ENCODE measurements at places on chromosomes 13 and 19.

GRCh38 chr19:46431824-46432223 is 3.1 kb upstream of the PNMA8C start:
- no peak for DNase-seq

- no peak for DNase-seq
Observed at GRCh38 chr19:57800696-57801095, 14.0 kb downstream of the ZNF552 start.

DNA sequence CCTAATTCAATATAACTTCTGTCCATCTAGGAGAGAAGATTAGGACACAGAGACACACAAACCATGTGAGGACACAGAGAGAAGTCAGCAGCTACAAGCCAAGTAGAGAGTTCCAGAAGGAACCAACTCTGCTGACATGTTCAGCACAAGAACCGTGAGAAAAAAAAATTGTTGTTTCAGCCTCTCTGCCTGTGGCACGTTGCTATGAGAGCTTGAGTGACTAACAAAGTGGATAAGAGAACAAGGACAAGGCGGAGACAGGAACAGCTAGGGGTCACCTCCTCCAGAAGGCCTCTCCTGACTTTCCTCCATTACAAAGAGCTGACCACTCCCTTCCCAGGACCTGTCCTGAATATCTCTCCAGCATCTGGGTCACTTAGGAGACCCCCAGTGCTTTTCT is 5.6 kb upstream of the SIGLEC12 start:
- DNase-seq = no peak

GRCh38 chr13:82062772-82063171 is 1721.8 kb upstream of the SPRY2 start:
- no peak for DNase-seq

GRCh38 chr13:87925006-87925405 is 253.8 kb downstream of the SLITRK5 start:
- no peak for DNase-seq

- no peak for DNase-seq
Observed at GRCh38 chr19:52689843-52690368, 44.9 kb downstream of the ZNF611 start.

- no peak for DNase-seq
Observed at GRCh38 chr19:38904581-38905539, 5.1 kb downstream of the NFKBIB start.

- DNase-seq = no peak
Observed at GRCh38 chr13:79682164-79682563, 201.2 kb downstream of the NDFIP2 start.

DNA sequence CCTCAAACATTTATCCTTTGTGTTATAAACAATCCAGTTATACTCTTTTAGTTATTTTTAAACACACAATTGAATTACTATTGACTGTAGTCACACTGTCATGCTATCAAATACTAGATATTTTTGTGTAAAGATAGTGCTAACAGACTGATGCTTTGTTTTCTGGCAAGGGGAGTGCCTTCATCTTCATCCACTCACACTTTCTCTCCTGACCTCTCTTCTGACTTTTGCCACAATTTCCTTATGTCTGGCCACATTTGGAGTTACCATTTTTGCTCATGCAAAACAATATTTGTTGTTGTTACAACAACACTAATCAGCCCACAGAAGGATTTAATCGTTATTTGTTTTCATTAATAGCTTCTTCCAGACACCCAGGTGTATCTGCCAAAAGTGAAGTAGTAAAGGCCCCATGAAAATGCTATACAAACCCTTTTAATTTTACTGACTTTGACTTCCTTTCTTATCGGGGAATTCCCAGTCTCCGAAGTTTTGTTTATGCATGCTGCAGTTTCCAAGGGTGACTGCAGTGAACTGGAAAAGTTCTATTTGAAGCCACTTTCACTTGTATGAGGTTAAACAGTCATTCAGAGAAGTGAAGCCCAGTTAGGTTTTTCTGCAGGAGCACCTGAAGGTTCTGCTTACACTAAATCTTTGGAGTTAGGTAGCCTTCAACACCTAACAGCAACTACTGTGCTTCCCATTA is 66.1 kb upstream of the FRY start:
- DNase-seq = no peak

- no peak for DNase-seq
Observed at GRCh38 chr19:47713046-47714021, at the start of gene EHD2. Gene EHD2 (plus strand): TSS chr19:47713422. CDS start chr19:47716613, 3,191 bp downstream.

DNA sequence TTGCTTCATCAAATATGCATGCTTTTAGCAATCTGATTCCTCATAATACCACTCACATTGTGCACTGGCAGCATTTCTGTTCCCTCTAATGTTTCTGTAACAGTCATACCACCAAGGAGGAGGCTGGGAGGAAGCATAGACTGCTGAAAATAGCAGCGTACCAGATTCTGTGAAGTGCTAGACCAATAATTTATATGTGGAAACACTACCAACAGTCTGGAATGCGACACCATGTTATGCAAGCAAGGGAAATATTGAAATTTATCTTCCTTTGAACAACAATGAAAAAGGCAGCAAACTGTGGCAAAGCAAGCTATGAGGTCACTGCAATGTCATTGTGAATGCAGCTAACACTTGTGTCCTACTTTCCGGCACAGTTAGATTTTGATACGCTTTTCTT is 1388.0 kb downstream of the EFNB2 start:
- no peak for DNase-seq

DNA sequence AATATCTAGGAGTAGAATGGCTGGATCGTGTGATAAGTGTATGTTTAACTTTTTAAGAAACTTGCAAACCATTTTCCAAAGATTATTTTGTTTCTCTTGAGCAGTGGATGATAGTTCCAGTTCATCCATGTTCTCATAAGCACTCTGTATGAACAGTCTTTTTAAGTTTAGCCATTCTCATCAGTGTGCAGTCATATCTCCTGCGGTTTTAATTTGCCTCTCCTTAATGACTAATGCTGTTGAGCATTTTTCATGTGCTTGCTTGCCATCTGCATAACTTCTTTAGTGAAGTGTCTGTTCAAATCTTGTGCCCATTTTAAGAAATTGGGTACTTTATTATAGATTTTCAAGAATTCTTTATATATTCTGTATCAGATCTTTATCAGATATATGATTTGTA is 58.6 kb downstream of the WASF3 start:
- DNase-seq = no peak

DNA sequence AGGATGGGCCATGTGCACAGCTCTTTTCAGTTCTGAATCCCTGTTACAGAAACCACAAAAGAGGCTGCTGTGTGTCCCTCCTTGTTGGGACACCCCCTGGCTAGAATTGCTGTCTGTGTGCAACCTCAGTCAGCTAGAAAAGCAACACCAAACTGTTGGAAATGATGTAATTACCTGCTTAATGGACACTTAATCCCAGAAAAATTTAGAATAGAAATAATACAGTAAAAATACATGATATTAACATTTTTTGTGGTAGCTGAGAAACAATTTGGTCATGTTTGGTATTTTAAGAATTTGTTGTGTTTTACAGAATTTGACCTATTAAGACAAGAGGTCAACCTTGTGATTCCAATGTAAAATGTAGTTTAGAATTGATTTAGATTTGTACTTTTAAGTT is 46.8 kb downstream of the FAM124A start:
- no peak for DNase-seq
